ENCODE measurements at places on chromosomes 2 and 18.
A peak's percentile ranks its signal among the peaks of the same experiment; 100 is the strongest.

GRCh38 chr2:170576296-170576695, 138.8 kb upstream of the SP5 start:
- DNase-seq, result no peak

DNA sequence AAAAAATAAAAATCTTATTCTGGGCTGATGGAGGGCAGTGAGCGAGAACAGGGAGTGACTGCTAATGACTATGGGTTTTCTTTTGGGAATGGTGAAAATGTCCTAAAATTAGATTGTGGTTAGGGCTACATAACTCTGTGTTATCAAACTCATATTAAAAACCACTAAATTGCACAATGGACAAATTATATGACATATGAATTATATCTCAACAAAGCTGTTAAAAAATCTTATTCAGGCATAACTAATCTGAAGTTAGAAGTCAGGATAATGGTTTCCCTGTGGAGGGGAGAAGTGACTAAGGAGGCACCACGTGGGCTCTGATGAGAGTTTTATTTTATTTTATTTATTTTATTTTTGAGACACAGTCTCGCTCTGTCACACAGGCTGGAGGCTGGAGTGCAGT, 32.1 kb upstream of the DPP4 start:
- no peak for DNase-seq

DNA sequence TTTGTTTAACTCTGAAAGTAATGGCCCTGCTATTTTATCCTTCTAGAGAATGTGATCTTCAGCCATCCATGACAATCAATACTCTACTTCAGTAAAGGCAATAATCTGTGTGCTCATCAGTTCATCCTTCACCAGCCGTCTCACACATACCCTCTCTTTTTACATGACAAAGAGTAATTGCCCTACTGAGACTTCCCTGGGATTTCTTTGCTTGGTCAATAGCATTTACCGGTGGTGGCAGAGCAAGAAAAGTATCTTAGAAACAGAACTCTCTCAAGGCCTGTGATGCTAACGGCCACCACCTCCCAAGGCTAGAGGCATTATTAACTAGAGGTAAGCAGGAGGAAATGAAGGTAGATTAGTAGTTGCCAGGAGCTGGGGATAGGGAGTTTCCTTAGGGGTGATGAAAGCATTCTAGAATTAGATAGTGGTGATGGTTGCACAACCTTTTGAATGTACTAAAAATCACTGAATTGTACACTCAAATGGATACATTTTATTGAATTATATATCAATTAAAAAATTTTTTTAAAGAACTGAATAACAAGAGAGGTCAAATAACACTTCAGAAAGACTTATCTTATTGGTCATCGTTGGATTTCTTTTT, 57.9 kb upstream of the EPC2 start:
- DNase-seq, result no peak

DNA sequence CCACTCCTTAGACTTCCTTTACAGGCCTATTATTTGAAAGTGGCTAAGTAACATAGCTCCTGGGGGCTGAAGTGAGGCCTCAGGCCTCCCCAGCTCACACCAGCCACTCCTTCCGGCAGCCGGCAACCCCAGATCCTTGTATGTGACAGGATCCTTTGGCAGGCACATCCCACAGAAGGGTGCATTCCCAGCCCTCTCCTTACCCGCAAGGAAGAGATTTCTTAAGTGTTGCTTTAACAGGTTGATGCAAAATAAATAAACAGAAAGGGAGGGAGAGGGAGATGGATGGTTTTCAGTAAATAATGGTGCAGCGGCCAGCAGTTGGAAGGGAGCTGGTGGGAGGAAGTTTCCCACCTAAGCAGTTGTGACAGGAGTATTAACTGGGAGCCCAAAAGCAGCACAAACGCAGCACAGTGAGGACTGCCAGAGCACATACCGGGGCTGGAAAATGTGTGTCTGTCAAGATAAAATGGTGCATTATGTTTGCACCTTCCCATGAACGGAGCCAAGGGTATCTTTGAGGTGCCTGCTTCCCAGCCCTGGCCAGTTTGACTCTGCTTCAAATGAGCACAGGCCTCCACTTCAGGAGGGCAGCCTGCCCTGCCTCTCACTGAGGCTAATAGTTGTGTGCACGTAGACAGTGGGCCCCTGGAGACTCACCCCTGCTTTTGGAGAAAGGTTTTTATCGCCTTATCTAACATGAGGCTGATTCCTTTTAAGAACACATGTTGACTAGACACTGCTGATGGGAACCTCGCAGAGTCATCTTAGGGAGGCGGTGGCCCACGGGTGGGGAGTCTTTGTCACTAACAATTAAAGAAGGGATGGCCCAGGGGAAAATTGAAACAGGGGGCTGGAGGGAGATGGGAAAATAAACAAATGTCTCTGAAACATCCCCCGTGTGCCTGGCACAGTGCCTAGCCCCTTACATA, 32.8 kb downstream of the NRP2 start:
- DNase-seq, result no peak

- DNase-seq, result no peak
Measured at GRCh38 chr2:64460330-64460729, 6.4 kb downstream of the LGALSL start.

DNA sequence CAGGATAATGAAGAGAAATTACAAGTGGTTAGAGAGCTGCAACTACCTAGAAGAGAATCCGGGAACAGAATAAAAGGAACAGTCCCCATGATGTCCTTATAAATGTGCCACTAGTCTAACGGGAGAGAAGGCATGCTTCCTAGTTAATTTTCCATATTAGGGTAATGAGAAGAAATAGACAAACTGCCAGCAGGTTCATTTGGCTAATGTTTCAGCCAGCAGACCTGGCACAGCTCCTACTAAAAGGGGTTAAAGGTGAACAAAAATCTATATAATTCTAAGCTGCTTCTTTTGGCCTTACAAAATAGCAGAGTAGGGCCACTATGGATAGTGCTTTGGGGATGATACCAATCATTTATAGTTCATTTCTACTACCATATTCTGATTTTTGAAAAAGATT, 845.3 kb upstream of the GCFC2 start:
- DNase-seq, result no peak

GRCh38 chr18:901761-902160, 2.9 kb upstream of the ADCYAP1 start:
- no peak for DNase-seq

DNA sequence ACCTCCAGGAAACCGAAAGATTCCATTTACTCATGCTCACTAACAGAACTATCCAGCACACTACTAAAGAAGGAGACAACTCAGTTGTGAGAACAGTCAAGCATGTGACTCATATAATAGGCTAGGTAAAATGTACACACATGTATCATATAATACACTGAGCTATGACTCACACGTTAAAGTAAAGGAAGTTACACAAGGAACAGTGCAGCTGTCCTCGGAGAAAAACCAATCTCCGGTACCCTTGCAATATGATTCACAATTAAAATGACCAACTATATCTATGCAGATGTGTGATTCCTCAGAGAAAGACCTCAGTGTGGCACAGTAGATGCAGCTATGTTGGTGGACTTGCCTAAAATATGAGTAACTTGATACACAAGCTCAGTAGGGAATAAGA, 76.5 kb downstream of the STRN start:
- peak; percentile 72 for DNase-seq

- no peak for DNase-seq
Measured at GRCh38 chr2:146916914-146917313, 927.9 kb upstream of the ACVR2A start.

- DNase-seq, result no peak
Measured at GRCh38 chr2:32902986-32903385, 43.8 kb upstream of the LTBP1 start.

DNA sequence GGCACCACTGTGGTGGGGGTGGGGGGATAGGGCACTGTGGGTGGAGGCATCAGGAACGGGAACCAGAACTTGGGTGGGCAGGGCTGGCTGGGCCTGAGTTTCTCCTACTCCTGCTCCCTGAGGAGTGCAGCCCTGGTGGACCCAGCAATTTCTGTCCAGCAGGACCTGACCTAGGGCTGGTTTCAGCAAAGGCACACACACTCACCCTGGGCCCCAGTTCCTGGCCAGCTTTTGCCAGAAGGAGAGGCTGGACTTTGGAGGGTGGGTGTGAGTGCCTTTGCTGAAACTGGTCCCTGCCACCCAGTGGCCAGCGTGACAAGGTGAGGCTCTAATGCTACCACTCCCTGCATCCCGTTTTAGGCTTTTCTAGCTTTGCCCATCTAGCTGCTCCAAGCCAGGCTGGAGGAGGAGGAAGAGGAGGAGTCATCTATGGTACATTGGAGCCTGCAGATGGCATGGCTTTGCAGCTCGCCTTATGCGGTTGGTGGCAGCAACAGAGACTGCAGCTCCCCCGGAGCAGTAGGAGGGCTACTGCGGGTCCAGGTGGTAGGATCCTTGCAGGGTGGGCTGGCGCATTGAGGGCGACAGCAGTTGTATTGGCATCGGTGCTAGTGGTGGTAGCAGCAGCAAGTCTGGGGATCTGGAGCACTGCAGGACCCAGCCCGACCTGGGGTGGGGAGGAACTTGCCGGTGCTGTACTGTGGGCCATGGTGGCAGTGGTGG, 40.4 kb upstream of the IMP4 start:
- no peak for DNase-seq

GRCh38 chr2:143312441-143312840, 183.2 kb downstream of the ARHGAP15 start:
- DNase-seq, result no peak

GRCh38 chr2:11661891-11662435, 8.0 kb downstream of the NTSR2 start:
- DNase-seq, result no peak

DNA sequence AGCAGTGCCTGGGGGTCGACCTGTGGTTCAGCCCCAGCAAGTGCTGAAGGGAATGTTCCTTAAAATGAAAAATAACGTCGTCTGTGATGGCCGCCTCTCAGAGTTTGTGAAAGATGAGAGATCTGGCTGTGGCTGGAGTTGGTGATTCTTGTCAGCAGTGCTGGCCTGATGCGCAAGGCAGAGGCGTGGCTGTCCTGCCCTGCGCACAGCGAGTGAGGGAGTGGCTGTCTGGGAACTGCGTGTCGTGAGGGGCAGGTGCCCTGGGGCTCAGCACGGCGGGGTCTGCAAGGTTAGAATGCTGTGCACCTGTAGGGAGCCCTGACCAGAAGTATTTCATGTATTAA, 8.8 kb downstream of the NFATC1 start:
- no peak for DNase-seq

GRCh38 chr2:175687465-175687864, 314.6 kb downstream of the LNPK start:
- DNase-seq, result no peak

DNA sequence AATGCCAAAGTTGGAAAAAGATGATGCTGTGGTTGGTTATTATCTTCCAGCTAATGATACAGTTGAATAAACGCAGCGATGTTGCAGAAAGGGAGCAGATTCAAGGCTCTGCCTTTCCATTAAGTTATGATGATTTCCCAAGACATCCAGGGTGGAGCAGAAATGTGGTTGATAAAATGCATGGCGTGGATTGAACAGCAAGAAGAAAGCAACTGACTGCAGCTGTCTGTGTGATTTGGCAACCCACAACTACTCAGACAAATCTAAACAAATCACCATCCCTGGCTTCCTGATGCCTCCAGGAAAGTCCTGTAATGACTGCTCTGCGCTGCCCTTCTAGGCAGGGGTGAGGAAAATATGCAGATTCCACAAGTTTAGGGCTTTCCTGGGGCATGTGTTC, 166.3 kb downstream of the NRP2 start:
- no peak for DNase-seq

GRCh38 chr2:151049746-151050145, 211.9 kb downstream of the RBM43 start:
- DNase-seq, result no peak

GRCh38 chr2:212114489-212114888, 424.1 kb downstream of the ERBB4 start:
- no peak for DNase-seq

GRCh38 chr2:156437272-156437930, 1.2 kb downstream of the GPD2 start:
- DNase-seq, result peak; percentile 11

GRCh38 chr2:230714136-230714480, 1.5 kb downstream of the CAB39 start:
- peak; percentile 77 for DNase-seq

DNA sequence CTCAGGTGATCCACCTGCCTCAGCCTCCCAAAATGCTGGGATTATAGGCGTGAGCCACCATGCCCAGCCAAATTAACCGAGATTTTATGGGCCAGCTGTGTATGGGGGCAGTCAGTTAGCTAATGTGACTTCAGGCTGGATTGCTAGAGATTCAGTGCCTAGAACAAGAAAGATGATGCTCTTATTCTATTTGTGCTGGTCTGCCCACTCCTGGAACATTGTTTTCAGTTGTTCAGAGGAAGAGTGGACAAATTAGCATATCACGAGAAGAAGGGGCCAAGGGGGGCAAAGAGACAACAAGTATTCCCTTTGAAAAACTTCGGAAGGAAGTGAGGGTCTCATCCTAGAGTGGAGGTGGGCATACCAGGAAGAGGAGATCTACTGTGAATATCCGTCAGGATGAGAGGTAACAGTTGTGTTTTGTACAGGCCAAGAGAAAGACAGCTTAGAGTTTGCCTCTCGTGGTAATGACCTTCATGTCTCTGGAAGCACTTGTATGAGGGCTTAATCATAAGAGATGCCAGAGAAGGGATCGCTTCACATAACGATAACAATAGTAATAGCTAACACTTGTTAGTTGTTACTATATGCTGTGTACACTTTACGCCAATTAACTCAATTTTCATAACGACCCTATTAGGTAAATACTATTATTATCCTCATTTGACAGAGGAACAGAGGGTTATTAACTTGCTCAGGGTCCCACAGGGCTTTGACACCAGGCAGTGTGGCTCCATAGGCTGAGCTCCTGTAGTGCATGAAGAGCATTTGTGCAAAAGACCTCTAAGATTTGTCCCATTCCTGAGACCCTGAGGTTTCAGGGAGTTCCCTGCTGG, 138.3 kb downstream of the DDX1 start:
- DNase-seq, result no peak

DNA sequence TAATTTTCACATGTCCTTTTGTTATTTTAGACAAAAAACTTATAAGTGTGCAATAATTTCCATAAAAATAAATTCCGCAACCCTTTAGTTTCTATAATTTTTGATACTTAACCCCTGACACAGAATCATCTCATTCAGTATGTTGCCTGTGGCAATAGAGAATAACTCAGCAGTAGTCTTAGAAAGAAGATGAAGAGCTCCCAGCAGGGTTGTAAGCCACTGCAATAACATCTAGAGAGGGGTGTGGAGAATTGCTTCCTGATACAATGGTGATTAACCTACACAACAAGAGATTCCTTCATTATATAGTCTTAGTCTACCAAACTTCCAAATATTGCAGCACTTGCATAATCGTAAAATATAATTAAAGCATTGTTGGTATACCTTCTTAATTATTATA, 118.9 kb downstream of the TMX3 start:
- DNase-seq, result no peak

DNA sequence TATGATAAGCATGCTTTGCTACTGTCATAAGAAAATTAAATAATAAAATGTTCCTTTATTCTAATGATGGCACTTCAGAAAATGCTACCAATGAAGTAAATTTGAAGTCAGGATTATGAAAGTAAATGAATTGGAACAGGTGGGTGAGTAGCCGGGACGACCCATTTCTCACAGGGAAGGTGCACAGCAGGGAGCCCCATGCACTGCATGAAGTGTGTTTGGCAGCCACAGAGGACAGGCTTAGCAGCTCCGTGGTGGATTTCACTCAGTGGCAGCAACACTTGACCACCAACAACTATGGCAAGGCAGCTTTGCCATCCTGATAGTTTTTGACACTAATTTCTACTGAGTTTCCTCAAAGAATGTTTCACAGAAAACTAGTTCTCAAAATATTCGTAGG, 146.3 kb downstream of the ATL2 start:
- DNase-seq, result no peak

Measured in activated CD4-positive, alpha-beta T cell treated with anti-CD3 and anti-CD28 coated beads, Interleukin-10, Interleukin-2, amounts not matched to agents 100 ng/mL and 50 ng/mL, durations not matched to agents 16 hours and 8 hours (primary cell).